NK-92 treated with Interleukin-12 subunit alpha and Interleukin-12 subunit beta, amount 100 ng/mL, for 24 hours (cell line): ENCODE measurements at places on chromosomes 7 and 10.

DNA sequence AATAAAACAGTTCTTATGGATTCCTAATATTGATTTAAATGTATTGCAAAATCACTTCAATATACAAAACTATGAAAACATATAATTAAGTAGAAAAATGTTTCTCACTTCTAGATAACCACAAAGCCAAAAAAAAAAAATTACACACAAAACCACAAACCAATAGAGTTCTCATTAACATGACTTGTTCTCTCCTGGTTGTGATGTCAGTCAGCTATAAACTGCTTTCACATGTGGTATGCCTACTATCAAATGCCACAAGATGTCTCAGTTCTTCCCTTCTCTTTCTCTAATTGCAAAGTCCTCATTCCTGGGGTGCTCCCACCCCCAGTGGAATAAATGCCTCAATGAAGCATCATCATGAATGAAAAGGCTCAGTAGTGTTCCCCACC is 16.6 kb downstream of the GNAI1 start:
- DNase-seq: no peak

- no peak for DNase-seq
These were observed 461 bp upstream of the FIGNL1 start for GRCh38 chr7:50450590-50451032.

- DNase-seq: no peak
These were observed 1210.6 kb downstream of the SORCS1 start for GRCh38 chr10:105953861-105954260.

DNA sequence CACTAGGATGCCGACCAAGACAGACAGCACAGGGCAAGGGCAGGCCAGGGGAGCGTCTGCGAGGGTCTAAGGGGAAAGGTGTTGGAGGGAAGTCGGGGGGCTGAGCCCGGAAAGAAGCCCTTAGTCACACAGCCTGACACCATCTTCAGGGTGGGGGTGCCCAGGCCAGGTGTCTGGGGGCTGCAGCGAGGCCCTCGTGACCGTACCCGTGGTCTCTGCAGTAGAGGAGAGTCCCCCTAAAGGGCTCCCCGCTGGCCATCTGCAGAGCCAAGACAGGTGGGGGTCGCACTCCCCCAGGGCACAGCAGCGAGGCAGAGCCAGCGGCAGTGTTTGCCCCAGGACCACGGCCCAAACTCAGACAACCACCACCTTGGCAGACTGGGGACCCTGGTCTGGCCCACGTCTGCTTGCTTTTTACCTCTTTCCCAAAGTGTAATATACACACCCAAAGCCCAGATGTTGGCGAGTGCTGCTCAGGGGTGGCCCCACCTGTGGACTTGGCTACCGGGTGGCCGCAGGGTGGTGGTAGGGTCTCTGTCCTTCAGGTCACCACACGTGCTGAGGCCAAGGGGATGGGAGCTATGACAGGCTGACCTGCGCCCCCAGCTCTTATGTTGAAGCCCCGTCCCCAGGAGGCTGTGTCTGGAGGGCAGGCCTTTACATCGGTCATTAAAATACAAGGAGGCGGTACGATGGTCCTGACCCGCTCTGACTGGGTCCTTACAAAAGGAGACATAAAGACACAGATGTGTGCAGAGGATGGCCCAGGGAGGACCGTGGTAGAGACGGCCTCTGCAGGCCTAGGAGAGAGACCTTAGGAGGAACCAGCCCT is 107.4 kb downstream of the DNAJB6 start:
- DNase-seq: no peak

- no peak for DNase-seq
These were observed 793.4 kb downstream of the NRG3 start for GRCh38 chr10:82668221-82668895.

GRCh38 chr7:102215256-102215655 is 71.4 kb upstream of the SH2B2 start:
- no peak for DNase-seq

DNA sequence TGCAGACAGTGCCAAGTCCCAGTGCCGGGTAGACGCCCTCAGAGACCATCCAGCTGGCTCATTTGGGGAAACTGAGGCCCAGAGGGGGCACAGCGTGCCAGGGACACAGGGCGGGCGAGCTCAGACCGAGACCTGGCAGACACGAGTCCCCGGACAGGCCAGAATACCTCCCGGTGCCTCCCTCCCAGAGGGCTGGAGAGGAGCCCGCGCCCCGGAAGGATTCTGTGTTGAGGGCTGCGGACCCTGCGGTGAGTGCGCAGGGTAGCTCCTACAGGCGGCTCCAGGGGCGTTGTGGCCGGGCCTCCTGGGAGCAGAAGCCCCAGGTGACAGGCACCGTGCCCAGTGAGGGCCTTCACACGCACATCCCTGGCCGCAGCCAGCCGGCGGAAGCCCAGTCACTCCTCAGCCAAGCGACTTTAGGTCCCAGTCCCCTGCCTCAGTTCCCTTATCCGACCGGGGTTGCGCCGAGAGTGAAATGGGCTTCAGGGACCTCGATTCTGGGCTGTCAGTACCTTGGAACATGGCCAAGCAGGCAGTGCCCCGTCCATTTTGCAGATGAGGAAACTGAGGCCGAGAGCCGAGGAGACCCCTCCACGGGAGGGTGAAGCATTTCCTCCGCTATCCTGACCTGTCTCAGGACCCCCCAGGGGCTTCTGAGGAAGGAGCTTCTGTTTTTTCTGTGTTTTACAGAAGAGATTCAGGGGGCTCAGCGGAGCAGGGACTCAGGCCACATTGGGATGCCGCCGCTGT is 73.6 kb downstream of the ELFN1 start:
- no peak for DNase-seq

GRCh38 chr10:113030453-113030852 is 80.4 kb downstream of the TCF7L2 start:
- DNase-seq: no peak

DNA sequence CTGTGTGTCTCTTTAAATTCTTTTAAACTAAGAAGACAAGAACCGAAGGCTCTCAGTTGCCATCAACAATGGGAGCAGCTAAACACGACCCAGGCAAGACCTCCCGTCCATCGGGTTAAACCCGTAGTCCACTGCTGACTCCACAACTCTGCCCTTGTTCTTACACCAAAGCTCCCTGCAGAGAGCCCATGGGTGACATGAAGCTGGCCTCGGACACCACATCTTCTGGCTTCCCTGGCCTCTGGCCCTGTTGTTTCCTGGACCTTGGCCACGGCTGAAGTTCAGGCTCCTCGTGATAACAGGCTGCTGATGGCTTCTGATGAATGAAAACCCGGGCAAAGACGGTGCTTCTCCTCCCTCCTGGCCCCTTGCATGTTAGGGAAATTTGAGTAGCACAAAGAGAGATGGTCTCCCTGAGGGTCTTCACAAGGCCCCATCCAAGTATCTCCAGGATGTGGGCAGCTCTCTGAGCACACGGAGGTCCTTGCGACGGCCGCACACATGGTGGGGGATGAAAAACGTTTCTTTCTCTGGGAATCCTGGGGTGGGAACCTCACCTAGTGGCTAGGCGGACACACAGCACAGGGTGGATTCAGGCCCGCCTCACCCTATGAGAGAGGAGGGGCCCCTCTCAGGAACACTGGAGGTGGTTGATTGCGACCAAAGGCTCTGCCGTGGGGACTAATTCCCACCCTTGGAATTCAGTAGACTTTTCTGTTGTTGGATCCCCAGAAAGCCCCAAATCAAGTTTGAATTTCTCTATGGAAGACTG is 271.1 kb downstream of the ADARB2 start:
- DNase-seq: no peak

DNA sequence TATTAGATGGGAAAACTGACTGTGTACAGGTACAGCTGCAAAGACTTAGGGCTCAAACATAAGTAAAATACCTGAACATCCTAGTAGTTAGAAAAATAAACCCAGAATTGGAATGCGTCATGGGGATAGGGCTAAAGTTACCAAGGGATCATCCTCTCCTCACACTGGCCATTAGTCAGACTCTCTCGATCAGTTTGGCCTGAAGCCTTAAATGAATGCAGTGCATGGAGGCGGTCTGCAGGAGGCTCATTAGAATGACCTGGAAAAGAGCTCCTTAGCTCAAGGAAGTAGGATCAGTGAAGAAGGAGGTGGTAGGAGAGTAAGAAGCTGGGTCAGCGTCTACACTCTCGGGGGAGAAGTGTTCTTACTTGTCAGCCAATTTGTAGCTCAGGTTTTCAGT is 35.3 kb downstream of the DENND2A start:
- DNase-seq: no peak

DNA sequence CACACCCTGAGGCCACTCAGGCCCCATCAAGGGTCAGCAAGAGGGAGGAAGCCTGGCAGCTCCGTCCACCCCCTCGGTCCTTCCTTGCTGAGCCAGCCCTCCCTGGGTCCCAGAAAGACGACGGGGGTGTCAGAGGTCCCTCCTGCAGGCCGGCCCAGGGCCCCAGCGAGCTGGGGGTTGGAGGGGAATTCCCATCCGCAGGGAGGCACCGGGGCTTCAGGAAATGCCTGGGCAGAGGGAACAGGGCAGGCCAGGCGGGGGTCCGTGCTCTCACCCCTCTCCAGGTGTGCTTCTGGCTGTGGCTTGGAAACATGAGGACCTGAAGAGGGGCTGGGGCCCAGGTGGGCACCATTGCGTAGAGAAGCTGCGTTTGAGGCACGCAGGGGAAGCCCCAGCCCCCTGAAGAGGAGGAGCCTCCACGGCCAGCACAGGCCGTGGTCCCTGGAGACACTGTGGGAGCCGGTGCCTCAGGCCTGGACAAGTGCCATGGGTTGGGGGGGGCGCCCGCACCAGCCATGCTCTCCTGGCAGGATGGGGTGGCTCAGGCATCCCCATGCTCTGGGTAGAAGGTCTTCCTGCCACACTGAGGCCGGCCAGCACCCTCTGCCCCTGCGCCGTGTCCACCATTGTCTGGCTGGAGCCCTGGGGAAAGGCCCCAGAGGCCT is 66.7 kb downstream of the PDGFA start:
- DNase-seq: no peak

DNA sequence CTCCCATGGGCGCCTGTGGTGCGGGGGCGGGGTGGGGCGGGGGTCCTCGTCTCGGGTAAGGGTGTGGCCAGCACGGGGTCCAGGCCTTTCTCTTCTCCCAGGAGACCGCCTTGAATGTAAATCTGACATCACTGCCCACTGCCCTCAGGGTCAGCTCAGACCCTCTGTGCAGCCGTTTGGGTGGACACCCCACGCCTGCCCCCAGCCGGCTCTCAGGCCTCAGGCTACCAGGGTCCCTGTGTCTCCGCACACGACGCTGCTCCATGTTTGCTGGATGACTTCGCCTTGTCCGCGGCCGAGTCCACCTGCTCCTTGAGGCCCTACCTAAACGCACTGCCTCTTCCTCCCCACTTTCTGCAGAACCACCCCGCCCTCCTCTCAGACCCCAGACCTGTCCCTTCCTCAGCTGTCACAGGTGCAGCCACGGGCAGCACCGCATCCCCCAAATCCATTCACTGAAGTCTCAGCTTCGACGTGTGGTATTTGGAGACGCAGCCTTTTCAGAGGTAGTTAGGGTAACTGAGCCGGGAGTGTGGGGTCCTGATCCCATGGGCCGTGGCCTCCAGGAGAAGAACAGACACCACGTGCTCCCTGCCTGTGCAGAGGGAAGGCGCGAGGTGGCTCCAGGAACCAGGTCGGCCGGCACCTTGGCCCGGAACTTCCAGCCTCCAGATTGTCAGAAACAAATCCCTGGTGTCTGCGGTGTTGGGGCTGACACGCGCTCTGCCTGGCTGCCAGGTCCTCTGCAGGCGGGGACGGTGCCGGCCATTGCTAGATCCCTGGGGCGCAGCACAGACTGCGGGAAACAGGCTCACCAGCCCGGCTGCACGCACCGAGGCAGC is 97.4 kb upstream of the DIP2C start:
- no peak for DNase-seq

GRCh38 chr10:89609833-89610346 is 35.2 kb downstream of the PANK1 start:
- DNase-seq: no peak

- DNase-seq: no peak
These were observed 437 bp upstream of the CFAP69 start for GRCh38 chr7:90244565-90244908.

DNA sequence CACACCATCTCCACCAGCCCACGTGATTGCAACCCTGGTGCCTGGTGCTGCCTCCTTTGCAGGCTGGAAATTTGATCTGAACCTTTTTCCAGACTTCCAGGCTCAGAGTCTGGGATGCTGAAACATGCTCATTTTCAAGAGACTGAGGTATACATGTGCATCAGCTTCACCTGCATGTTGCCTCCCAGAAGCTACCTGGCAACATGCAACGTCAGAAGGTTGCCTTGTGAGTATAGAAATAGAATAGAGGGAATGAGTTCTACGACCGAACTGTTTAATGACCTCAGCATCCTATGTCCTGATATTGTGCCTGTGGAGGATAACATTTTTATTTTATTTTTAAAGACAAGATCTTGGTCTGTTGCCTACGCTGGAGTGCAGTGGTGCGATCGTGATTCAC is 1.9 kb upstream of the ZNF212 start:
- no peak for DNase-seq

DNA sequence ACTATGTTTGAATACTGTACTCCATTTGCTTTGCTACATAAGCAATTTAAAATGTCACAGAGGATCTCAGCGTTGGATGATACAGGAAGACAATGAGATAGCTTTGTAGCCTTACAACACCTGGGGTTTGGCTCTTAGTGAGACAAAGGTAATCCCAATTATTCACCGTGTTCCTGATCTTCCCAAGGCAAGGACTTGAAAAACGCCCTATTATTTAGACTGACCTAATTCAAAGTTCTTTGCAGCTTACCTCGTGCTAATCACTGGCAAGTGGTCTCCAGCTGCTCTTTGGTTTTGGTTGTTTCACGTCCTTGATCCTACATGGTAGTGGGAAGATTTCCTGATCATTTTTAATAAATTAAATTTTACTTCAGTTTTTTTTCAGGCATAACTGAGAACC is 23.0 kb upstream of the C7orf33 start:
- DNase-seq: no peak
